ENCODE measurements at places on chromosomes 16 and 17. TPM values are rescaled to one million over a fixed set of nuclear protein-coding genes. Genes with fewer than 3 reads are reported as not detected.

The IL17C gene
- not detected for polyA plus RNA-seq

The TBC1D28 gene
- polyA plus RNA-seq: not detected

The RASL10B gene
- not detected for polyA plus RNA-seq

The KRT20 gene
- not detected for polyA plus RNA-seq

The TBX4 gene
- not detected for polyA plus RNA-seq

The FAM171A2 gene
- polyA plus RNA-seq: 0.06 TPM

The AARS1 gene
- 37.6 TPM for polyA plus RNA-seq

The CBX4 gene
- polyA plus RNA-seq: 4.1 TPM

The HSD17B2 gene
- not detected for polyA plus RNA-seq

The HOXB1 gene
- not detected for polyA plus RNA-seq

The TBC1D3G gene
- not detected for polyA plus RNA-seq

The STAT5B gene
- polyA plus RNA-seq: 60.4 TPM

The CCL17 gene
- polyA plus RNA-seq: not detected

The ACSM2B gene
- polyA plus RNA-seq: not detected

All from IgD-negative memory B cell (primary cell).